Esophagus squamous epithelium (tissue), 5 donors: ENCODE measurements at places on chromosomes 7 and 10. TPM values are rescaled to one million over a fixed set of nuclear protein-coding genes. Genes with fewer than 3 reads are reported as not detected.

CFAP70 gene
- 2.5 TPM for total RNA-seq

- H3K36me3 ChIP-seq = no peaks in the 10 kb centered on the region
- H3K4me3 ChIP-seq = no peak overlapping the region
- H3K27me3 ChIP-seq = no peaks in the 10 kb centered on the region
- H3K4me1 ChIP-seq = no peaks in the 10 kb centered on the region
- no peak overlapping the region for H3K27ac ChIP-seq
- DNase-seq = no peak
These were observed 84.5 kb upstream of the WNT16 start for GRCh38 chr7:121244120-121244870.

MUC3A gene
- total RNA-seq = under 0.01 TPM

- no peak overlapping the region for H3K27ac ChIP-seq
- H3K4me1 ChIP-seq = no peaks in the 10 kb centered on the region
- no peak for DNase-seq
- H3K36me3 ChIP-seq = no peaks in the 10 kb centered on the region
- no peak overlapping the region for H3K4me3 ChIP-seq
These were observed 68.6 kb upstream of the EFCAB10 start for GRCh38 chr7:105649727-105650381.

DNA sequence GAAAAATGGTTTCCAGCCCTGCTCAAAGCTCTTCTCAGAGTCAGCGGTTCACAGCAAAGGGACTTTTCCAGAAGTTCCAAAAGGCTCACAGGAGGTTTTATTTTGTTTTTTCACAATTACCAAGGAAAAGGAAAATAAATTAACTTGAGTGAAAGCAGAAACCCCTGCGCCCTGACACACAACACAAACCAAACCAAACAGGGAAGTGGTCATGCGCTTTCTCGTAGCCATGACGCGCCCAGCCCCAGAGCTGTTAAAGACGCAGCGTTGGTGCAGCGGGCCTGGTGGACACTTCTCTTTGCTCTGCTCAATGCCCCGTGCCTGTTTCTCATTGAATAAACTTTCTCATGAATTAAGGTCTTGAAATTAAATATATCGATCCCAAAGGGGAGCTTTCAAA is 134.4 kb upstream of the LYZL2 start:
- H3K4me3 ChIP-seq = no peak overlapping the region
- no peak for DNase-seq
- H3K27me3 ChIP-seq = no peaks in the 10 kb centered on the region
- H3K4me1 ChIP-seq = no peaks in the 10 kb centered on the region
- no peak overlapping the region for H3K27ac ChIP-seq

CCDC172 gene
- not detected for total RNA-seq

DNA sequence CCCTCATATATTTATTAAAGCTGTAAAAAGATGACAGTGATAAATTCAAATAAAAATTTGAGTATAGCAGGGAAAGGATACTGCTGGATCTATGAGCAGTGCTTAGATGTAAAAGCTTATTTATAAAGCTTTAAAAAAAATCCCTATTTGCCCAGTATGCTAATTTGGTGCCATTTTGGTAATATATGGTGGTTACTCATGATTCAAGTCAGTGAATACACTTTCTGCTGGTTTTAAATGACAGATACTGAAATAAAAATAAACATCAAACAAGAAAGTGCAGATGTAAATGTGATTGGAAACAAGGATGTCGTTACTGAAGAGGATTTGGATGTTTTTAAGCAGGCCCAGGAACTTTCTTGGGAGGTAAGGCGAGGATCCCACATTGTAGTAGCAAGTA is 134.4 kb upstream of the SAMD8 start:
- DNase-seq = no peak
- no peaks in the 10 kb centered on the region for H3K27me3 ChIP-seq
- H3K4me1 ChIP-seq = peaks cover 10% of the 10 kb centered on the region
- H3K36me3 ChIP-seq = peaks cover 75% of the 10 kb centered on the region

NEURL1 gene
- total RNA-seq = not detected

- H3K36me3 ChIP-seq = no peaks in the 10 kb centered on the region
- H3K4me1 ChIP-seq = peaks cover 6% of the 10 kb centered on the region
- DNase-seq = no peak
- H3K4me3 ChIP-seq = no peak overlapping the region
- H3K27ac ChIP-seq = peak overlapping the region; percentile 11
These were observed 283.0 kb upstream of the KLF6 start for GRCh38 chr10:4067931-4068561.

- H3K27me3 ChIP-seq = no peaks in the 10 kb centered on the region
- no peak overlapping the region for H3K27ac ChIP-seq
- DNase-seq = no peak
These were observed 22.3 kb downstream of the MRPS33 start for GRCh38 chr7:140992422-140992821.

- no peaks in the 10 kb centered on the region for H3K36me3 ChIP-seq
- no peak for DNase-seq
- no peaks in the 10 kb centered on the region for H3K4me1 ChIP-seq
- H3K27ac ChIP-seq = no peak overlapping the region
- H3K4me3 ChIP-seq = no peak overlapping the region
These were observed 73.2 kb upstream of the NEUROD6 start for GRCh38 chr7:31413766-31414165.

- H3K27me3 ChIP-seq = no peaks in the 10 kb centered on the region
- no peaks in the 10 kb centered on the region for H3K4me1 ChIP-seq
- H3K27ac ChIP-seq = no peak overlapping the region
These were observed 142.1 kb downstream of the PHTF2 start for GRCh38 chr7:77940647-77941046.

- peaks cover 12% of the 10 kb centered on the region for H3K36me3 ChIP-seq
- no peak for DNase-seq
- H3K27ac ChIP-seq = peak overlapping the region; percentile 12
- no peaks in the 10 kb centered on the region for H3K27me3 ChIP-seq
These were observed 28.5 kb downstream of the CAV1 start for GRCh38 chr7:116553168-116553964.

ZNF804B gene
- not detected for total RNA-seq

TMEM60 gene
- total RNA-seq = 11.1 TPM

- H3K36me3 ChIP-seq = no peaks in the 10 kb centered on the region
- DNase-seq = no peak
These were observed 34.1 kb downstream of the HIF1AN start for GRCh38 chr10:100569687-100570481.

DNA sequence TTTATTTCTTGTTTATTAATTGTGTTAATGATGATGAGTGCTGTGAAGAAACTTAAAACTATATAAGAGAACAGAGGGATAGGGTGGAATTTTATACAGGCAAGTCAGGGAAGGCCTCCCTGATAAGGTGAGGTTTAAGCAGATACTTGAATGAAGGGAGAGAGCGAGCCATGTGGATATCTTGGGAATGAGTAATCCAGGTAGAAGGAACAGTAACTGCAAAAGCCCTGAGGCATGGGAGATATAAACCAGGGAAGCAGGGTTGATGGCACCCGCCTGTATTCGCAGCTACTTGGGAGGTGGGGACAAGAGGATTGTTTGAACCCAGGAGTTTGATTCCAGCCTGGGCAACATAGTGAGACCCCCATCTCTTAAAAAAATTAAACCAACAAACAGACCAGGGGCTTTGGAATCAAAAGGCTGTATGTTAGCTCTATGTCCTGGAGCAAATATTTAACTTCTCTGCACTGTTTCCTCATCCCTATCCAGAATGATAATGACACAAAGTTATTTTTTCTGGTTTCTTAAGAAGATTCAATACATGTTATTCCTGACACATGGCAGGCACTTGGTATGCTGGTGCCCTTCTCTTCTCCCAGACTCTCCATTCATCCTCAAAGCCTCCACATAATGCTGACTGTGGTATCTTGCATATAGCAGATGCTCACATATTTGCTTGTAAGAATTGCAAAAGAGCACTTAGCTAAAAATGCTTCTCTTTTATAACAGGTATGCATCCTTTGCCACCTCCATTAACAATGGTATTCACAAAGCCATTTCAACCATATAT is 169.3 kb downstream of the CHN2 start:
- H3K27me3 ChIP-seq = no peaks in the 10 kb centered on the region
- no peak overlapping the region for H3K4me3 ChIP-seq
- no peaks in the 10 kb centered on the region for H3K36me3 ChIP-seq
- H3K4me1 ChIP-seq = no peaks in the 10 kb centered on the region
- no peak for DNase-seq

- no peak overlapping the region for H3K27ac ChIP-seq
- no peak for DNase-seq
- no peaks in the 10 kb centered on the region for H3K27me3 ChIP-seq
- H3K4me3 ChIP-seq = no peak overlapping the region
- H3K4me1 ChIP-seq = no peaks in the 10 kb centered on the region
These were observed 487.7 kb upstream of the AUTS2 start for GRCh38 chr7:69110450-69111050.
